ENCODE measurements at places on chromosomes 6 and 20.

GRCh38 chr6:155219858-155220301 is 43.9 kb upstream of the CLDN20 start:
- DNase-seq = no peak

GRCh38 chr6:8157839-8158238 is 55.5 kb upstream of the EEF1E1 start:
- no peak for DNase-seq

DNA sequence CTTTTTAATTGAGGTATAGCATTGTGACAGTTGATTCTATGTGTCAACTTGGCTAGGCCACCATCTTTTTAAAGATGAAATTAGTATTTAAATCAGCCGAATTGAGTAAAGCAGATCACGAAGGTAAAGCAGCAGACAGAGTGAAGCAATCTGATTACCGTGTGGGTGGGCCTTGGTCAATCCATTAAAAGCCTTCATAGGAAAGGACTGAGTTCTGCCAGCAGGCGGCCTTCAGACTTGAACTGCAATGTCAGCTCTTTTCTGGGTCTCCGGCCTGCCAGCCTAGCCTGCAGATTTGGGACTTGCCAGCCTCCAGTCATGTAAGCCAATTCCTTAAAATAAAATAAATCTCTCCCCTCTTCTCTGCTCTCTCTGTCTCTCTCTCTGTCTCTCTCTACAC is 22.4 kb upstream of the TGM2 start:
- no peak for DNase-seq

- no peak for DNase-seq
Observed at GRCh38 chr20:35342154-35342769, 50.0 kb upstream of the FAM83C start.

DNA sequence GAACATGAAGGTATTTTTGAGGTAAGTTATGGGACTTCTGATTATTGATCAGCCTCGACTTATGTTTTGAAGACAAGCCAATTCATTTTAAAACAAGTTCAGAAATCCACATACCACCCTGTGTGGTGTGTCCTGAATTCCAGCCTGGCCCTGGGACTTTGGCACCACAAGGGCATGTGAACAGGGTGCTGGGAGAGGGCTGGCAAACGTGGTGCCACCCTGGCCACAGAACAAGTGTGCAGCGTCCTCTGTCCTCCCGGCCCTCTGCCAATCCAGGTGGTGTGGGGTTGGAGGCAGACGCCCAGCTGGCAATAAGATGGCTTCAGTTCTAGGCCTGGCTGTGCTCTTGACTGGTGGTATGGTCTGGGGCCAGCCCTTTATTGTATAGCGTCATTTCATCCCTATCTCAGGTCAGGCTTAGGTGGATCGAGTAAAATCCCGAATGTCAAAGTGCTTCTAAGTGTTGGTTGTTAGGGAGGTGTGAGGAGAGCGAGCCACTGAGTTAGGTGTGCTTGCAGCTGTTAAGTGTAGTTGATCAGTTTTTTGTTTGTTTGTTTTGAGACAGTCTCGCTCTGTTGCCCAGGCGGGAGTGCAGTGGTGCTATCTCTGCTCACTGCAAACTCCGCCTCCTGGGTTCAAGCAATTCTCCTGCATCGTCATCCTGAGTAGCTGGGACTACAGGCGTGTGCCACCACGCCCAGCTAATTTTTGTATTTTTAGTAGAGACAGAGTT is 84.2 kb downstream of the RNF144B start:
- DNase-seq = no peak

DNA sequence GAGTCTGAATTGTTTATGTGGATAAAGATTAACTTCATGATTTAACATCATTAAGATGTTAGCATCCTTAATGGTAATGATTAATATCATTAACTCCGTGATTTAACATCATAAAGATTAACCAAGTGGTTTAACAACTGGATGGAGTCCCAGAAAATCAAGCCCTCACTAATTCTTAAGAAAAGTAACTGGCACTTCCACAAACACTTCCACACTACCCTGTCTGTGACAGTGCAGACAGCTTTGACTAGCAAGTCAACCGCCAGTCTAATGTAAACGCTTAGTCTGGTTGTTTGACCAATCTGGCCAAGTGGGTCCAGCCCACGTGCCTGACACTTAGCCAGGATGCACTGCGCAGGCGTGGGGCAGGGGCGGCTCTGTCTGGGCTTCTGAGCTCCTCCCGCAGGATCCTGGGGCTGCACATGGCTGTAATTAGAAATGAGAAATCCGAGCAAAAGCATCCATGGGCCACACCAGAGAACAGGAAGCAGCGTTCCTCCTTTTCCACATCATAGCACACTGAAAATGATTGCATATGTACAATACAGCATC is 424.2 kb downstream of the FOXA2 start:
- DNase-seq = no peak
